ENCODE measurements at places on chromosomes 7 and 10.

DNA sequence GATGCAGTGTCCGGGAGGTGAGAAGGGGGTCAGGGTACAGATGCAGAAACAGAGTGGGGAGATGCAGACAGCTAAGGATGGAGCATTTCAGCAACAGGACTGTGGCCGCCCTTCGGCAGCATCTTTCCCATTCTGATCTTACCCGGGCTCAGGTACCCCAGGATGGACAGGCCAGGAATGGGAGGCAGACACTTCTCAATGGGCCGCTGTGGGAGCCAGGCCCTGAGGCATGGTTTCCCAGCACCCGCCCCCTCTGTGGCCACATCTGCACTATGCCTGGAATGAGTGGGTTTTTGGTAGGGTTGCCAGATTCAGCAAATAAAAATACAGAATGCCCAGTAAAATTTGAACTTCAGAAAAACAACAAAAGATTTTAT is 105.2 kb upstream of the CTBP2 start:
- DNase-seq = no peak

GRCh38 chr7:32461484-32461883 is 28.7 kb downstream of the LSM5 start:
- no peak for DNase-seq

DNA sequence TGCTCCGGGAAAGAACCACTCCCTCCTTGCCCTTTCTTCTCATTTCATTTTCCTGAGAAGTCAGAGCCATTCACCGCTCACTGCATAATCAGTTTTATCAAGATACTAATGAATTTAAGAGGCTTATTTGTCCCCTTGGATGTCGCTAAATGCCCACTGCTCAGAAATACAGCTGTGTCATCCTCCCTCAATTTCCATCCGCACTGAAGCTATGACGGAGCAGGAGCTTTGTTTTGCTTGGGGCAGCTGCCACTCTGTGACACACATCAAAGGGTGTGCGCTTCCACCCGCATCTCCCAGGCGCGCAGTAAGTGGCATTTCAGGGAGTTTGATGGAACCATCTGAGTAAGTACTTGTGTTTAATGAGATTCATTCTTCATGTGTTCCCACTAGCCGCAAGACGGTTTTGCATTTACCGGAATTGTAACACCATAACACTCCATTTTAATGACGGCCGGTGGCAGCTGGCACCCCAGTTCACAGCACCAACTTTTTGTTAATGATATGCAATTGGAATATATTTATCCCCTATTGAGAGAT is 103.8 kb upstream of the PARD3 start:
- DNase-seq = no peak

DNA sequence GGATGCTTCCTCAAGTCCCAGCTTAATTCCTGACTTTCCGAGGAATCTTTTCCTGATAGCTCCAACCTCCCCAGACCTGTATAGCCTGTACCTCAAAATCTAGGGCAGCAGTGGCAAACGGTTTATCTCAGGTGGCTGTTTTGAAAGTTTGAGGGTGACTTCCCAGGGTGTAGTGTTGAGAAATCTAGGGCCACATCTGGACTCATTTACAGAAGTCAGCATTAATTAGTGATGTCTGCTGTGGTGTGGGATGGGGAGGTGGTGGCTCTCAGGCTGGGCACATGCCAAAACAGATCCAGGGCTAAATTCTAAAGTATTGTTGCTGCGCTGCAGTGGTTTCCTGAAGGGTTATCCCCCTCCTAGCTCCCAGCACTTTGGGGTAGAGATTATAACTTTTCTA is 38.0 kb downstream of the UNC5B start:
- DNase-seq = no peak

- DNase-seq = no peak
Measured at GRCh38 chr10:351770-352334, 216.6 kb downstream of the ZMYND11 start.

DNA sequence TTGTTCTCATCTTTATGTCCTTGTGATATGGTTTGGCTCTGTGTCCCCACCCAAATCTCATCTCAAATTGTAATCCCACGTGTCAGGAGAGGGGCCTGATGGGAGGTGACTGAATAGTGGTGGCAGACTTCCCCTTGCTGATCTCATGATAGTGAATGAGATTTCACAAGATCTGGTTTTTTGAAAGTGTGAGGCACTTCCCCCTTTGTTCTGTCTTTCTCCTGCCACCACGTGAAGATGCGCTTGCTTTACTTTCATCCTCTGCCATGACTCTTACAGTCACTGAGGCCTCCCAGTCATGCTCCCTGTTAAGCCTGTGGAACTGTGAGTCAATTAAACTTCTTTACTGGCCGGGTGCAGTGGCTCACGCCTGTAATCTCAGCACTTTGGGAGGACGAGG is 161.0 kb downstream of the HERPUD2 start:
- no peak for DNase-seq

GRCh38 chr10:128482052-128482451 is 355.8 kb upstream of the MKI67 start:
- no peak for DNase-seq

DNA sequence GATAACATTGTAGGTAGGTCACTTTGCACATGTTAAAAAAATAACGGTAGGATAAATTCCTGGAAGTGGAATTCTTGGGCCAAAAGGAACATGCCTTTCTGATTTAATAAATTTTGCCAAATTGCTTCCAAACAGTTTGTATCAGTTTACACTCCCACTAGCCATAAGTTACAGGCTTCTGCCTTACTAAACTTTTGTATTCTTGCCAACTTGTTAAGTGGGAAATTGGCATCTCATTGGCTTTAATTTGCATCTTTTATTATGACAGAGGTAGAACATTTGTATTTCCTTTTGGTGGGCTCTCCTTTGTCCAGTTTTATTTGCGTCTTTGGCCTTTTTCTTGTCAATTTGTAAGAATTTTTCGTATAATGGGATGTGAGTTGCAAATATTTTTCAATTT is 38.3 kb upstream of the FAM180A start:
- DNase-seq = no peak

- no peak for DNase-seq
Measured at GRCh38 chr10:128220021-128220420, 93.8 kb upstream of the MKI67 start.
